HFF-Myc (cell line): ENCODE measurements at places on chromosomes 3 and 15.

DNA sequence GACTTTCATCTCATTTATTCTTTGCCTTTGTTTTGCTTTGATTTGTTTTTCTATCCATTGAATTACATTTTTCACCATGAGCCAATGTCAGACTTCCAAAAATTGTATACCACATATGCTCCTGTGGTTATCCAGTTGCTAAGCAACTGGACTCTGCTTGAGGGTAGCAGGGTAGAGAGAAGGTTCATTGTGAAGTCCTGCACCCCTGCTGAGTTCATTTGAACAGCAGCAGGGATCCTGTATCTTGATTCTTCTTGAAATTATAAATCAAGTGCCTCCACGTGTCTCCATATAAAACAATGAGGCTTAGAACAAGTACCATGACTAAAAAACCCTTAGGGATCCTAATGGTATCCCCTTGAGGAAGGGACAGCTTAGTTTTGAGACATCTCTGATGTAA lies 449.3 kb downstream of the ROBO2 start:
- DNase-seq = no peak

DNA sequence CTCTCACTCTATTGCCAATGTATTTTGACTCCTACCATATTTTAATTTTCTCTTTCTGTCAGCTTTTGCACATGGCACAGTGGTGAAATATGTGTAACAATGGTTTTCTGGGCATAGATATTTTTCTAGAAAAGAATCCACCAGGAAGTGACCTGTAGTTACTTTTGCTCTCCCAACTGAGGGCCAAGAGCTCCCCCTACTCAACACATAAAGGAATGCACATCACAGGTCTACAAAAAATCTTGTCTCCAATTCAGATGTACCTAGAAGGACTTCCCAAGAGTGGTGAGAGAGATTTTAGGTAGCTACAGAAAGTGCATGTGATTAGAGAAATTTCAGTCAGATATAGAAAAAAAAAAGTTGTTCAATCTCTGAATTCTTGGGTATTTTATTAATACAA lies 15.6 kb downstream of the CPA3 start:
- DNase-seq = no peak

DNA sequence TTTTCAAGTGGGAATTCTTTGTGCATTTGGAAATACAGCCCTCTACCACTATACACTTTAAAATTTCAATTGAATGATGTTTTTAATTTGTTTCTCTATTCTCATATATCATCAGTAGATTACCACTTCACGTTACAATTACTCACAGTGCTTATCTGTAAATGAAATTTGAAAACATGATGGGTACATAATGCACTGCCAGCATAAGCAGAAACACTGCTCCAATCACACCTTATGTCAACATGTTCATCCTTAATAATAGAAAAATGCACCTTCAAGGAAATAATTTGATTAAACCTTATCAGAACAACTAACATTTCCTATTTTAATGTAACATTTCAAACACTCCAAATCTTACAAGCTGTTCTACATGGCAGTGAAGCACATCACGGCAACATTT lies 718.4 kb downstream of the GBE1 start:
- DNase-seq = no peak

DNA sequence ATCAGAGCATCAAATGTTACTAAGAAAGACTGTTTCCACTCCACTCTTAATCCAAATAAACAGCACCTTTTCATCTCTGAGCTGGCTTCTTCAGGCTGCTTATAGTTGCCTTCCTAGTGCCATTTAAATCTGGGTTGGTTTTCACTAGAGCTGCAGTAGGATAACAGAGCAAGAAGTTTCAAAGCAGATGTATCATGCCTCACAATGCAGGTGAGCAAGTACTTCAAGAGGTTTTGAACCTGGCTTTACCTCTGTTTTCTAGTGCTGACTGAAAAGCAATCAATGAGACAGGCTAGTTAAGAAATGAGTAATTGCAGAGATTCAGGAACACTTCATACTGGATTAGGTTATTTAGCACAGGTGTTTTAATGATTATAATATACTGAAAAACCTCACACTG lies 147.7 kb upstream of the SATB1 start:
- DNase-seq = no peak

GRCh38 chr15:40923551-40923950 lies 5.6 kb upstream of the DLL4 start:
- DNase-seq = no peak

- no peak for DNase-seq
These were observed 219.0 kb downstream of the LSAMP start for GRCh38 chr3:116226266-116226665.

- no peak for DNase-seq
These were observed 462.2 kb upstream of the RARB start for GRCh38 chr3:24965706-24966385.

GRCh38 chr3:104952146-104952972 lies 414.4 kb upstream of the ALCAM start:
- peak; percentile 41 for DNase-seq

GRCh38 chr3:101970905-101971304 lies 121.6 kb downstream of the NFKBIZ start:
- no peak for DNase-seq

- no peak for DNase-seq
These were observed 33.9 kb downstream of the GRK7 start for GRCh38 chr3:141796889-141797781.

DNA sequence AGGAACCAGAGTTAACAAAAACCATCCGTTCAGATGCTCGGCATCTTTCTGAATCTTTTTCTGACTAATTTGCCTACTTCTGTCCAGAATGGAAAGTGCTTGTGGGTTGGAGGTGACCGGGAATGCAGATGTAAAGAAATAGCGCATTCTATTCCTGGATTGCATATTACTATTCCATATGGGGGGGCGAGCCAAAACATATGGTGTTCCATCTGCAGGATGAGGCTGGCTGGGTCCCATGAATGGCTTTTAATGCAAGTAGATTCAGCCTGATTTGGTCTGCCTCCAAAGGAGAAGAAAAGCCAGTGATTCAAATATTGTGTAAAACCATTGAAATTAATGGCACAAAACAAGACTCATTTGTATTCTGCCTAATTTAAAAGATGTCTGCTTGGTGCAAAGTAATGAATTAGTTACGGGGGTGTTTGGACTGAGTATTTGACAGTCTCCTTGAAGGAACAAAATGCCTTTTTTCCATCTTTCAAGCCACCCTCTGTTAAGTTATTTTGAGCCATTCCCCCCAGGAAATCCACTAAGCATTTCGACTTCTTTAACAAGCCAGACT lies 99.0 kb downstream of the ST8SIA2 start:
- no peak for DNase-seq

DNA sequence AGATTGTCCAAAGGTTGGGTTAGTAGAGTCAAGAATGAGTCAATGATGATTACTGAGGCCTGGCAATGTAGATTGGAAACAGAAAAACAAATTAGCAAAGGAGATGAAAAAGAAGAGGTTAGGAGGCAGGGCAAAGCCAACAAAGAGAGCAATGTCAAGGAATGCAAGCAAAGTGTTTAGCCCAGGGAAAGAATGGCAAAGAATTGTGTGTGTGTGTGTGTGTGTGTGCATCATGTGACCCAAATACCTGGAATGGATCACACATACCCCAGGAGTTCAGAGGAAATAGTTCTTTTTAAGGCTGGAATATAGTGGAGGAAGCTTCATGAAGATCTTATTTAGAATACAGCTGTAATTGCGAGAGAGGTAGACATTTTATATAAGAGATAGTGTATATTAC lies 831.7 kb upstream of the ARPP21 start:
- no peak for DNase-seq

DNA sequence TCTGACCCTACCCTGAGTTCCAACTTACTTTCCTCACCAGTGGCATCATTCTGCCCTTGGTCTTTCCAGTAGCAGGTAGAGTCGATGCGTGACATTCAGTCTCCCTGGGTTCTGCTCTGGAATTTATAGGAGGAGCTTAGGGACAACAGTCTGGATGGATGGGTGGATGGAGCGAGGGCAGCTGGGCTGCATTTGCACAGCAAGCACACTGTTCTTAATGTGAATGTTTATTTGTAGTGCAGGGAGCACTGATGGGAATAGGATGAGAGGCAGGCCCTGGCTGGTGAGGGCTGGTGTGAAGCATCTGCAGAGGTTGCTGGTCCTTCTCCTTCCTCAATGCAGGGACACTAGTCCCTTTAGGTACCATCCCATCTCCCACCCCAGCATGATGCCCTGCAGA lies 176.2 kb downstream of the EPHB1 start:
- no peak for DNase-seq

GRCh38 chr3:30500666-30501399 lies 105.6 kb upstream of the TGFBR2 start:
- no peak for DNase-seq

DNA sequence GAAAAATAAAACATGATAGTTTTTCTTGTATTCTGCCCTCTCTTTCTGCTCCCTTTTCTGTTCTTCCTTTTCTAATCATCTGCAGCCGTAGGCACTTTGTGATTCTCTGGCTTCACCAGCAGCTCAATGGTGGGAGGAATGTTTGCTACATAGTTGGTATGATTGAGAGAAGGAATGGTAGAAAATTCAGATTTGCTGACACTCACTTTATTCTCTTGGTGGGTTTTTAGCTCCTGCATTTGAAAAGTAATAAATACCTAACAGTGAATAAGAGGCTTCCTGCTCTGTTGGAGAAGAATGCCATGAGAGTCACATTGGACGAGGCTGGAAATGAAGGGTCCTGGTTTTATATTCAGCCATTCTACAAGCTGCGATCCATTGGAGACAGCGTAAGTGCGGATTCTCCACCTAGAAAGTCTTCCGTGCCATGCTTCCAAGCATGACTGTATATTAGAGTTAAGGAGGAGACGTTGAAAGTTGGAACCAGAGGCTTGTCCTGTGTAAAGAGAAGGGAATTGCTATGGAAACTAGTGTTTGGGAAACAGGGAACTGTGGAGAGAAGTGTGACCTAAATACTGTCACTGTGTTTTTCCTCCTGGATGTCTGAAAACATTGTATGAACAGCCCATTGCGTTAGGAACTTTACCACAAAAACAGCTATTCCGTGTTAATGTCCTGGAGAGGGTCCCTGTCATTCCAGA lies 148.9 kb downstream of the ITPR1 start:
- DNase-seq = no peak

GRCh38 chr3:78894787-78895186 lies 873.0 kb downstream of the ROBO1 start:
- no peak for DNase-seq

DNA sequence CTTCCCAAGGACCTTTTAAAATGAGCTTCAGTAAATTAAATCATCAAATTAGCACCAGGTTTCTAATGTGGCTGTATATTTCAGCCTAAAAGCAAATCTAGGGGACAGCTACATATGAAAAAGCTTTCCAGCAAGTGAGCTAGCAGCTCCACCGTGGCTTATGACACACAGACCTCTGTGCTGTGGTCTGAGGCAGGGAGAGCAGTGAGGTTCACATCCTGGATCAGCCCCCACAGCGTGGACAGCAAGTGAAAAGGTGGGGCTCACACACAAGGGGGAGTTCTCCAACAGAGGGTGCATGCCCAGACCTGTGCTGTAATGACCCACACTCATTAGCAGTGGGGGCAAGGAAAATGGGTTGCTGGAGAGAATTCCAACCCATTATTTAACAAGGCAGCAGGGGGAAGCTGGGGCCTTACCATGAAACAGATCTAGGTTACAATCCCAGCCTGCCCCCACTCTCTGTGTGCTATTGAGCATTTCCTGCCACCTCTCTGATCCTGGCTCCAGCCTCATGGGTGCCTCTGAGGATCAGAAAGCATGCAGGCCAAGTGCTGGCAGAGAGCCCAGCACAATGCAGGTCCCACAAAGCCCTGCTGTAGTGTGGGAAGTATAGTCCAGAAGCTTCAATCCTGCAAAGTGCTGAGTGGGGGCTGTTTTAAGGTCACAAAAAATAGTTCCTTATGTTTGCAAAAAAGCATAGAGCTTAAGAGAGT lies 48.2 kb downstream of the RASGRF1 start:
- DNase-seq = no peak

- no peak for DNase-seq
These were observed 454 bp downstream of the C15orf62 start for GRCh38 chr15:40770147-40770721.

DNA sequence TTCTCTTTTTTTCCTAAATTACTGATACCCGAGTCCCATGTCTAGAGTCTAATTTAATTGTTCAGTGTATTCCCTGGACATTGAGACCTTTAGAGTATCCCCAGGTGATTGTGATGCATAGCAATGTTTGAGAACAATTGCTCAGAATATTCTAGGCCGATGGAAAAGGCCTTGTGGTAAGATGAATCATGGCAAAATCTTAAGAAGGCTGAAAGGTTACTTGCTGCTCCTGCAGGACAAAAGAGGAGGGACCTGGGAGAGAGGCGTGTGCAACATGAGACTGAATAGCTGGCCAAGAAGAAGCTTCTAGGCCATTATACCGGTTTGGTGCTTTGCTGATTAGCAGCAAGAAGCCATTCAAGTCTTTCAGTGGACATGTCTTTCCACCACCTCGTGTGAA lies 256.6 kb downstream of the ROBO2 start:
- no peak for DNase-seq

DNA sequence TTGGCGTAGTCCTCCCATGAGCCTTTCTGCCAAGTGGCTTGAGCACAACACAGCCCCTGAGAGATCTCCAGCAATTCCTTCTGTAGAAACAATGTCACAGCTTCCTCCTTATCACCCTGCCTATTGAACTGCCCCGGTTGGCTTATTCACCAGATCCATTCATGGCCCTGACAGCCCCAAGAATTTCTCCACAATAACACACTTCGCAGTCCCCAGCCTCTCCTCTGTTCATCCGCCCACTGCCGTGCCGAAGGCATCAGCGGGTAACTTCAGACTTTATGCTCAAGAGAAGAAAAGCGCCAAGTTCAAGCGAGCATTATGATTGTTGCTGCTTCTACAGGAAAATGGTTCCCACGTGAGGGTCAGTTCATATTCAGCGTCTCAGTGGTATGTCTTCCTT lies 403.9 kb downstream of the VPS13C start:
- no peak for DNase-seq

DNA sequence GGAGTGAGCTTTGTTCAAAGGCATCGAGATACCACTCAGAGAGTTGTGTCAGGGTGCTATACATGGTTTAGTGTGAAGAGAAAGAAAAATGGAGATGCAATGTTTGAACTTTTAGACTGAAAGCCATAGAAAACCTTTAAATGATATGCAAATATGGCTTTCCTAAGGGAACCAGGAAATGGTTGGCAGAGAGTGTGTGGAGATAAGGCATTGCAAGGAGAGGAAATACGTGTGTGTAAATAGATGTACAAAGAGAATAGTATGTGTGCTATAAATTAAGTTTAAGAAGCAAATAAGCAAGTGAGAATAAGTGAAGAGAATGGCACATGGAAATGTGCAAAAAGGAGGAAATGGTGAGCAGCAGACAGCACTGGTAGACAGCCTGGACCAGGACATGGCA lies 198.1 kb downstream of the SLC9A9 start:
- no peak for DNase-seq

DNA sequence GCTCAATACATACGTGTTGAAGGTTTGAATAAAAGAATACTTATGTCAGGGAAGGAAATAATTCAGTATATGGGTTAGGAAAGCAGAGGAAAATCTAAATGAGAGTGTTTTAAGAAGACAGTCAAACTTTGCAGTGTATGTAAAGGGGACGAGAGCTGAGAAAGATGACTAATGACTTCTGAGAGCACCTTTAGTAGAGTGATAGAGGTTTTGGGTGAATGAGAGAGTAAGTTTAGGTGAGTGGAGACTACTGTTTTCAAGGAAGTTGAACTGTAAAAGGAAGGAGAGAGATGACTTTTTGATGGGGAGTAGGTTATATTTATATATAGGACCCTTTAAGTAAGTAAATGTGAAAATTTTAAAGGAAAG lies 9.4 kb downstream of the TBC1D23 start:
- DNase-seq = no peak
